ENCODE measurements at places on chromosomes 2 and 18.
A peak's percentile ranks its signal among the peaks of the same experiment; 100 is the strongest.

- no peak for DNase-seq
These were observed 42.1 kb downstream of the PXDN start for GRCh38 chr2:1702186-1702565.

- no peak for DNase-seq
These were observed 7.7 kb downstream of the IGFBP5 start for GRCh38 chr2:216687646-216688045.

DNA sequence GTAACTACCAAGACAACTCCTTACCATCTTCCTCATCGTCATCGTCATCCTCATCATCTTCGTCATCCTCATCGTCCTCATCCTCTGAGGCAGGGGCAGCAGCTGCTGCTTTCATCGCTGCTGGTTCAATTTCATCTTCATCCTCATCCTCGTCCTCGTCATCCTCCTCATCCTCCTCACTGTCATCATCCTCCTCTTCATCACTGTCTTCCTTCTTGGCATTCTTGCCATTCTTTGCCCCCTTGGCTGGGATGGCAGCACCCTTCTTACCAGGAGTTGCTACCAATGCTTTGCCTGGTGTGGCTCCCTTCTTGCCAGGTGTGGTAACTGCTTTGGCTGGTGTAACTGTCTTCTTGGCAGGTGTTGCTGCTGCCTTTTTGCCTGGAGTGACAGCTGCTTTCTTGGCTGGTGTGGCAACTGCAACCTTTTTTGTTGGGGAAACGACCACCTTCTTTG is 2.7 kb downstream of the NCL start:
- no peak for DNase-seq

DNA sequence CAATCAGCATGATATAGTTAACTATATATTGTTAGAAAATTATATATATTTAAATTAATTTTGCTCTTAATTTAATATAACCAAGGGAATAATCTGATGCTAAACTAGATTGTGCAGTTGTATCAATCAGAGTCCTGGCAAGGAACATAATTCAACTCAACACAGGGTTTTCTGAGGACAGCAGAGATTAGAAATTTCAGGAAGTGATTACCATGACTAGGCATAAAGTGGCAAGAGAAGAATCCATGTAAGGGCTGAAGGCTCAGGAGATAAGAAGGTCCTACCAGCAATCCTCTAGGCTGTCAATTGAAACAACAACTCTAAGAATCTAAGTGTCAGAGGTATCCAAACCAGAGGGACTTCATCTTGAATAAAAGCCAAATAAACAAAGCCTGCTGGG is 807.8 kb downstream of the DSC3 start:
- no peak for DNase-seq

GRCh38 chr2:24930768-24931167 is 10.7 kb upstream of the ADCY3 start:
- peak; percentile 34 for DNase-seq

DNA sequence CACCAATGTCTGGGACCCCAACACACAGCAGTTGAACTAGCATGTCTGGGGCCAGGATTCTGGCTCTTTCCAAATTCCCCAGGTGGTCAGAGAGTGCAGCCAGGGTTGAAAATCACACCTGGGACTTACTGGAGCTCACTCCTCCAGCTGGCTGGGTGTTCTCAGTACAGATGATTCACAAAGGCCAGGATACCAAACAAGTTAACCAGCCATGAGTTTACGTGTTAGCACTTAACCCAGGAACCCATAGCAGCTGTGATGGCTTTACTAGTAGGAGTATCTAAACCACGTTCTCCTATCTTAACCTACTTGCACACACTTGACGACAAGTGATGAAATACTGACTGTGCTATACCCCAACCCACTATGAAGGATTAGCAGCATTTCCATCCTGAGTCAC is 222.8 kb downstream of the FBXO15 start:
- no peak for DNase-seq

DNA sequence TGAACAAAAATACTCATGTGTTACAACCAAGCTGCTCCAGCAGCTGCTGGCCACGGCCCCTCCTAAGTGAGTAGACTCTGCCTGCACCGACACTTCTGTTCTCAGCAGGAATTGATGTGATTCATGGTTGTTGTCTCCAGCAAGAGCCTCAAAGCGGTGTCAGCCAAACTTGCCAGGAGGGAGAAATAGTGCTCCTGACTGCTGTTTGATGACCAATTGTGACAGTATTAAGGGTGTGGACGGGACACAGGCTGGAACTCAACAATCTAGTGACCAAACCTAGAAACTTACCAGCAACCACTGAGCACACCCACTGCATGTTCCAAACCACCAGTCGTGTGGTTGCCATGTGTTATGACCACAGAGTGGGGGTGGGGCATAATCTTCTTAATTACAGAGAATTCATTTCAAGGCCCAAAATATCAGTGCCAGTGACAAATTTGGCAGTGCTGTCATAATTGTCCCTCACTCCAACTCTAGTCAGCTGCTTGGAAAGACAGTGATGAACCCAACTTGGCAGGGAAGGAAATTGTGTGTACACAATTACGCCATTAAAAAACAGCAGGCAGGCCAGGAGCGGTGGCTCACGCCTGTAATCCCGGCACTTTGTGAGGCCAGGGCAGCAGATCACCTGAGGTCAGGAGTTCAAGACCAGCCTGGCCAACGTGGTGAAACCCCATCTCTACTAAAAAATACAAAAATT is 30.4 kb downstream of the FBLN7 start:
- DNase-seq: no peak

DNA sequence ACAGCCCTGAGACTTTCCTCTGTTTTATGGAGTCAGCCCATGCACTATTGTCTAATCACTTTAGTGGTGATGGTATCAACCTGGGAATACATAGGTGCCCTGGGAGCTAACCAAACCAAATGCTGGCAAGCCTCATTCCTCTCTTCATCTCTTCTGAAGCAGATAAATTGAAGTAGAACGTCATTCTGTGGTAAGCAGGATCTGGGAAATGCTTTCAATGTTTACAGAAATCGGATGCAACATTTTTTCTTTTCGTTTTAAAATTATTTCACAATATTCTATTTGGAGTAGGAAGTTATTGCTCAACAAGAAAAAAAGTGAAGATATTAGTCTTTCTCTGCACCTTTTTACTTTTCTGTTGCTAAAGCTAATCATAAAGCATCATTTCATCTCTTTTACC is 114.2 kb downstream of the RBMS1 start:
- DNase-seq: peak; percentile 74

GRCh38 chr18:69432847-69433246 is 32.2 kb downstream of the DOK6 start:
- DNase-seq: no peak

GRCh38 chr18:35409911-35410310 is 32.8 kb upstream of the ZNF396 start:
- DNase-seq: no peak

- DNase-seq: no peak
These were observed 197.2 kb downstream of the MYO3B start for GRCh38 chr2:170375192-170375591.

DNA sequence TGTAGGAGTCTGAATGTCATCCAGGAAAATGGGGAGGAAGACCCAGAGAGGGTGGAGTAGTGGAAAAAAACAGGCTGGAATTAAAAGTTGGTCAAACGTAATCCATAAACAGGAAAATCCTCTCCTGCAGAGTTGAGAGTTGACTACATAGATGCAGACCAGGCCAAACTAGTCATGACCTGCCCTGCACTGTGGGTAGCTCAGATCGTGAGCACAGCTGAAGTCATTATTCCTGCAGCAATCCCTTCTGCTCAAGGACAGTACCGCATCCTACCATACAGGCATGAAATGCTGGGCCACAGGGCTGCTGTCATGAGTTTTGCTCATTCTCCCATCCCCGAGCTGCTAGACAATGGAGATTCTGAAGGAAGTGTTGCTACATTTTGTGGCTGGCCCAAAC is 352.2 kb downstream of the EN1 start:
- DNase-seq: no peak

- no peak for DNase-seq
These were observed 13.0 kb downstream of the AMER3 start for GRCh38 chr2:130768191-130768855.

DNA sequence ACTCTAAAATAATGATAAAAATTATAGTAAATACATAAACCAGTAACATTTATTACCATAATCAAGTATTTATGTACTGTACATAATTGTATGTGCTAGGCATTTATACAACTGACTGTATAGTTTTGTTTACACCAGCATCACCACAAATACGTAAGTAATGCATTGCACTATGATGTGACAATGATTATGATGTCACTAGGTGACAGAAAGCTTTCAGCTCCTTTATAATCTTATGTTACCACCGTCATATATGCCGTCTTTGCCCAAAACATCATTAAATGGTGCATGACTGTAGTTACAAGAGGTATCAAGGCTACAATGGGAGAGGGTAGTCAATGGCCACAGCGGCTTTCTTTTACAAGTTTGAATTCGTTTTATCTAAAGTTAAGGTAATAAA is 60.1 kb downstream of the ICOS start:
- no peak for DNase-seq

DNA sequence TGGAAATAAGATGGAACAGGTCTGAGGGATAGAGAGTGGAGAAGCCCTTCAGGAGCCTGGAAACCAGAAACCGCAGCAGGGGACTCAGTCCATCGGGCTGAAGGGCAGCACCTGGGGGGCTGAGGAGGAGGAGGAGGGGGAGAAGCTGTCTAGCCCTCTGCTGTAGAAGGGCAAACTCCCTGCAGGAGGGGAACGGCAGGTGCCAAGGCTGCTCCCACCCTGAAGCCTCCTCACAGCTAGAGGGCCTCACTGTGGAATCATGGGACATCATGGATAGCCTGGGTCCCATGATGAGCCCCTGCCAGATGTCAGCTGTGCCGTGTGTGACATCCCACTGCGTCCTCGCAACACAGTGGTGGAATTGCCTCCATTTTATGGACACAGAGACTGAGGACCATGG is 435 bp downstream of the MYO7B start:
- no peak for DNase-seq

GRCh38 chr2:229922449-229923386 is at the start of gene FBXO36:
FBXO36 (plus strand) TSS chr2:229922503; CDS start chr2:229922514, 11 bp downstream.
- peak; percentile 94 for DNase-seq

DNA sequence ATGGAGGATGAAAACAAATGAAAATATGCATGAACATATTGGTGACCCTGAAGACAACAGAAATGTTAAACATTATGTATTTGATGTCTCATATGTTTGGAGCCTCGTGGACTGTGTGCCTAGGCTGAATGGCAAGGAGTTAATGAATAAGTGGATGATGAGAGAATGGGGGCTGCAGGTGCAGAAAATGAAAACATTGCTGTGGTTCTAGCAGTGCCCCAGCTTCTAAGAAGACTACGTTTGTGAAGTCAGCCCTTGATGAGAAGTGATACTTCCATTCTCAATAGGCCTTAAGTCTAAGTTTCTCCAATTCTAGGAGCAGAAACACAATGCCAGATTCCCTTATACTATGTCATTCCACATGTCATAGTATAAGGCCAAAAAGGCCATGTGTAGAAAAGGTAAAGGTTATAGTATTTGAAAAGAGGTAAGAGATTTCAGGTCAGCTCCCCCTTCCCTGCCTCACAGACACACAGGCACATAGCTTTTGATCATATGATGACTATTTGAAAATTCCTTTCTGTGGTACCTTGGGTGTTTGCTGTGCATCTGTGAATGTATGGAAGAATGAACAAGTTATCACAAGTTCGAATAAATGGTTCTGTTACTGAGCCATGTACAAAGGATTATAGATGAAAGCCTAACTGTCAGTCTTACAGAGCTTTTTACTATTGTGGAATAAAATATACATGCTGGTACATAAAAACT is 280.8 kb downstream of the SETBP1 start:
- no peak for DNase-seq

GRCh38 chr2:118865106-118865505 is 17.7 kb upstream of the EN1 start:
- peak; percentile 79 for DNase-seq

DNA sequence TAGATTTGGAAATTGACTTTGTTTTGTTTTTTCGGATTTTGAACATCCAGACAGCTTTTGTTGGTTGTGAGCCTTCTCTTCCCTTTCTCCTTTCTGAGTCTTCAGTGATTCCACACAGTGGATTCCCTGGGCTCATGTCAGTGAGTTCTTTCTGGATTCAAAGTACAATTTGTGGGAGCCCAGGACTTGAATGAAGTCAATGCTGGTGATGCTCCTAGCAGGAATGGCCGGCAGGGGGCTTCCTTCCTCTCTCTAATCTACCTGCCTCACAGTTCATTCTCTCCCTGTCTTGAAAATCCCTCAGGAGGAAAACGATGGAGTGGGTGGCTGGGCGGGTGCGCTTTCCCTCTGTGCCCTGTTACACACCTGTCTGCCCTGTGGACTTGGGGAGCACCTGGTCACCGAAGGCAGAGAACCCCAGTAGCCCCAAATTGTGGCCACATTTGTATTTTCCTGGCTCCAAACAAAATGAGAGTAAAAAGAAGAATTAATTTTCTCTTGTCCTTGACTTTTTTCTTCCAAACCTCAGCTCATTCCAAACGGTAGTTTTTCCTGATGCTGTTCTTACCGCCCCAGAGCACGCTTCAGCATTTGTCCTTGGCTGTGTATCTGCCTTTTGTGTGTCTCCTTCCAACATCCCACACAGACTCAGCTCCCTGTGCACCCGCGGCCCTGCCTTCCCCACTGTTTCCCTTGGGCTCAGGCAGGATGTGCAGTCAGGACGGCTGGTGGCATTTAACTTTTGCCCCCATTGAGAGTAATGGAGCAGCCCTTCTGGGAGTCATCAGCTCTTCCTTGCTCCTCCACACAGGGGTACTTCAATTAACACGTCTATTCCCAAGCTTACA is 86.6 kb downstream of the MARCO start:
- DNase-seq: peak; percentile 45

DNA sequence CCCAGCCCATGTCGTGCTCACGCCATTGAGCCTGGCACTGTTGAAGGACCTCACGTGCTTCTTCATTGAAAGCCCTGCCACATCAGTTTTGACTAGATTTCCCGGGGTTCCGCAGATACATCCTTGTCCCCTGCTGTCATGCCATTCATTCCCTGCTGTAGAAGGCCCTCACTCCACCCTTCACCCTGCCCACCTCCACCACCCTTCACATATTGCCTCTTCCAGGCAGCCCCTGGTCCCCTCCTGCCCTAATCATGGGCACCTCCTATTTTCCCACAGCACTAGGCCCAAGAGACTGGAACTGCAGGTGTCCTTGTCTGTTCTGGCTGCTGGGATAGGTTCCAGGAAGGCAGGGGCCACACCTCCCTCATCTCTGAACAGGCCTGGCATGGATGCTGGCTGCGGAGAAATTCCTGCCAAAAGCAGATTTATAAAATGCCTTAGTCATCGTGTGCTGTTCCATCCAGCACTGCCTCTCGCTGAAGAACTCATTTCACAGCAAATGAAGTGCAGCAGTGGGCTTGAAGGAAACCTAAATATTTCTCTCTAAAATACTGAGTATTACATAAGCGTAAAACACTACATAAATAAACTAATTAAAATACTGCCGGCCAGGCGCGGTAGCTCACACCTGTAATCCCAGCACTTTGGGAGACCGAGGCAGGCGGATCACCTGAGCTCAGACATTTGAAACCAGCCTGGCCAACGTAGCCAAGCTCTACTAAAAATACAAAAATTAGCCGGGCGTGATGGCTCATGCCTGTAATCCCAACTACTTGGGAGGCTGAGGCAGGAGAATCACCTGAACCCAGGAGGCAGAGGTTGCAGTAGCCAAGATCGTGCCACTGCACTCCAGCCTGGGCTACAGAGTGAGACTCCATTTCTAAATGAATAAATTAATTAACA is 38.4 kb downstream of the EIF4E2 start:
- DNase-seq: peak; percentile 89
